ENCODE measurements at places on chromosomes 7 and 10.

DNA sequence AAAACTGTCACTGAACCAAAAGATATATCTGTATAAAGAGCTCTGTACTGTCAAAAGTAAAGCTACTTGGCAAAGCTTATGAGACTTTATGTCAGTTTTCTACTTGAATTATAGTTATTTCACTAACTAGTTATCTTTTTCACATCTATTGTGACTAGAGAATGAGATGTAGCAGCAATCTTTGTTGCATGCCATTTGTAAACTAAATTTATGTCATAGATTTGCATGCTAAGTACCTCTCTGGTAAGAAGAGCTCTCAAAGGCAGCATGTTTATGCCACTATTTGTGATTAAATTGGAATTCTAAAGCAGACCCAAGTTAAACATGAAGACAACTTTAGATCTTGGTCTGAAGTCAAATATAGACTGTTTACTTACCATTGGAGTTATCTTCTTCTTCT is 300.6 kb downstream of the CNTNAP2 start:
- no peak for DNase-seq

- no peak for DNase-seq
Observed at GRCh38 chr7:117962366-117962994, 89.2 kb upstream of the CTTNBP2 start.

DNA sequence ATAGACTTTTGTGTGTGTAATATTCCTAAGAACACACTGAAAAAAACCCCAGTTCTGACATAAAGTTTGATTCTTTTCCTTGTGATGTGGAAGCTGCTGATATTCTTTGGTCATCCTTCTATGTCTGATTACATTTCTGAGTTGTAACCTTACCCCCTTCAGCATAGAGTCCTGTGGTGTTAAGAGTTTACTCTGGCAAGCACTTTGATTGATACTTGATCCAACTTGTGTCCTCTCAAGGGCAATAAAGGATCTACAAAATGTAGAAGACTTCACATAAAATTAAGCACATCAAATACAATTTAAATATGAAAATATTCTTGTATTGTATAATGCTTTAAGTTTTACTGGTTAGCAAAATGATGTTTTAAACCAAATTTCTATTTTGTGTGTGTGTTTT is 221.7 kb upstream of the DKK1 start:
- no peak for DNase-seq

GRCh38 chr7:25059576-25059975 is 65.5 kb downstream of the CYCS start:
- no peak for DNase-seq

GRCh38 chr10:96341219-96342182 is 17.3 kb downstream of the OPALIN start:
- DNase-seq, result no peak

- peak; percentile 23 for DNase-seq
Observed at GRCh38 chr7:116524609-116525297, at the start of gene CAV1. Gene CAV1, plus strand, starts transcription at chr7:116525036. Its CDS starts 27 bp downstream, at chr7:116525063.

- DNase-seq, result no peak
Observed at GRCh38 chr7:24828891-24829661, 71.8 kb upstream of the GSDME start.

DNA sequence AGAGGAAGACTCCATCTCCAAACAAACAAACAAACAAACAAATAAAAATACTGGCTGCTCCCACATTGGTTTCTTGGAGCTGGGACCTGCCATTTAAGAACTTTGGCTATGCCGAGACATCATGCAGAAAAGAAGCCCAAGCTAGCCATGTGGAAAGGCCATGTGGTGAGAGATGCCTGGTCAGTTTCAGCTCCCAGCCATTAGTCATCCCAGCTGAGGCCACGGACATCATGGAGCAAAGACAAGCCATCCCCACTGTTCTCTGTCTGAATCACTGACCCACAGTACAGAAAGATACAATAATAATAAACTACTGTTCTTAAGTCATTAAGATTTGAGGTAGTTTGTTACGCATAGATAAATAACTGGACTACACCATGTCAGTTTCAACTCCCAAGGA is 70.0 kb upstream of the PCBD1 start:
- DNase-seq, result no peak

DNA sequence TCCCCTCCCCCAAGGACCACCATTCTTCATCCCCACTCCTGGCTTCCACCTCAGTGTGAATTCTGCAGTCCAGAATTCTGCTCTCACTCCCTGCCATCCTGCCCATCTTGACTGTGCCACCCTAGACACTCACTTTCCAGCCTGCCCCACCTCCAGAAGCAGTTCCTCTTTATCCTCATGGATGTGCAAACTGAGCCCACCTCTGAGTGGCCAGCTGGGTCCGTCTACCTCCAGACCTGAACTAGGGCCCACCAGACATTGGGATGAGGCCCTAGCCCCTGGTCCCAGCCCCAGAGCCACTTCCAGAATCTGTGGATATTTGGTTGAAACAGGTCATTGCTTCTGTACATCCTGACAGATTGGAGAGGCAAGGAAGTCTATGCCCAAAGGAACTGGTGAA is 58.5 kb downstream of the GRID1 start:
- DNase-seq, result no peak

- no peak for DNase-seq
Observed at GRCh38 chr7:85770332-85770731, 583.5 kb upstream of the SEMA3D start.

GRCh38 chr10:122042836-122043235 is 53.9 kb downstream of the TACC2 start:
- DNase-seq, result no peak

DNA sequence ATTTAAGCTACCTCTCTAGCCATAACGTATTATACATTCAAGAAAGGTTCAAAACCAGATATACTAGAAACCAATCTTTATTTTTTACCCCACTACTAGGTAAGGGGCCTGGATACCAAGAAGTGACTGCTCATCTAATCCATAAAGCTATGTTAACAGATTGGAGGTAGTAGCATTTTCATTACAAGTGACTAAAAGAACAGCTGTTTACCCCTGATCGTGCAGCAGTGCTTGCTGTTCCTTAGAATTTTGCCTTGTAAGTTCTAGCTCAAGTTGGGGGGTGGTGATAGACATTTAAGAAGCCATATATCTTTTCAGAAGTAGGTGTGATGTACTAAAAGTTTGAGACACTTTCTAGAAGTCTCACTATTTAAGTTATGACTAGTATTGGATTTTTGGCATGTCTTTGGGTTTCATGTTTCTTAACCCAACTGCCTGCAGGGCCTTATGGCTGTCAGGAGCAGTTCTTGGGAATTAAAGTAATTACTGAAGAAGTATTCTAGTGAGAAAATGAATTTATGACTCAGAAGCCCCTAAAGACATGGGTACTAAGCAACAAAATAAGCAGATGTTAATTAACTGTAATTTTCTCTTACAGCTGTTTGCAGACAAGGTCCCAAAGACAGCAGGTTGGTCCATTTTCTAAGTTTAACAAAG is 2.3 kb downstream of the PPIA start:
- DNase-seq, result peak; percentile 46

DNA sequence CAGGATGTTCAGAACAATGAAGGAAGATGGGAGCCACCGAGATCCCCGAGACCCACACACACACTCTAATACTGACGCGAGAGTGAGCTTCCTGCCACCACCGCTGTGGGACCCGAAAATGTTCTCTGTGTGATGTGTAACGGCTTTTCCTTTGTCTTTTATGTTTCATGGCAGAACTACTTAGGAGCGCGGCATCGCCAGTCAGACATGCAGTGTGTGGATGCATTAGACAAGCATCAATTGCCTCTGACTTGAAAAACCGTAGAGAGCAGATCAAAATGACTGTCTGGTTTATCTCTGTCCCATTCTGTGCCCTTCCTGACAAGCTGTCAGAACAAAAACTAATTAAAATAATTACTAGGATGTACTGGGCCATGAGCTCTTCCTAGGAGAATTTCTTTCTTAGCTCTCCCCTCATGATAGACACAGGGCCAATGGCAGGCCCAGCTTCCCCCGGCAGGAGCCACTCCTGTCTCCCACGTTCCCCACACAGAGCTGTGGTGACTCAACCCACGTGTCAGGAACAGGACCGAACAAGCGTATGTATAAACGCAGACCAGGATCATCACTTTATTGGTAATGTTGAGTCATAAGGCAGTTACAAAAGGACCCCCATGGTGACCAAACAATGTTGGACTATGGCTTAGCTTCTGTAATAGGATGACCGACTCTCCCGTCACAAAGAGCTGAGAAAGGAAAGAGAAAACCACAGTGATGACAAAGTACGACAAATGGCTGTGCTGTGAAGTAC is 705.0 kb downstream of the PARD3 start:
- DNase-seq, result no peak

- no peak for DNase-seq
Observed at GRCh38 chr7:132169730-132170129, 406.5 kb downstream of the PLXNA4 start.

- no peak for DNase-seq
Observed at GRCh38 chr7:68929781-68930261, 668.5 kb upstream of the AUTS2 start.

DNA sequence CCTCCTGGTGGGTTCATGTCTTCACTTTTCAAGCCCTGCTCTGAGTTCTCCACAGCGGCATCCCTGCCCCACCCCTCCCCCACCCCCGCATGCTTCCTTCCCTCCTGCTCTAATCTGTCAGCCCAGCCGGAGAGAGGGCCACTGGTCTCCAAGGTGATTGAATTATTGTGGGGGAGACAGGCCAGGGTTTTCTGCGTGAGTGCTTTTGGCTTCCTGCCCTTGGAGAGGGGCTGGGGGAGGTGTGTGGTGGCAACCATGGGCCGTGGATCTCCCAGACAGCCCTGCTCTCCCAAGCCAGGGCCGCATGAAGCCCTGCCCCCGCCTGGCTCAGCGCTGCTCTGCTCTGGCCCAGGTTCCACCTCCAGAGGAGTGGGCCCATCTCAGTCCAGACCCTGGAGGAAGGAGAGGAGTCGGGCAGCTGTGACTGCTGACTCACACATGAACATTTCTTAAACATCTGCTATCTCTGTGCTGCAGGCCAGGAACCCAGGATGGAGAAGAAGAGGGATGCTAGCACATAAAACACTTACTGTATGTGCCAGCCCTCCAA is 109.9 kb downstream of the ZMIZ1 start:
- DNase-seq, result no peak

- DNase-seq, result no peak
Observed at GRCh38 chr7:35714862-35715261, 19.9 kb upstream of the HERPUD2 start.

GRCh38 chr7:116257156-116257555 is 46.8 kb downstream of the TES start:
- no peak for DNase-seq

DNA sequence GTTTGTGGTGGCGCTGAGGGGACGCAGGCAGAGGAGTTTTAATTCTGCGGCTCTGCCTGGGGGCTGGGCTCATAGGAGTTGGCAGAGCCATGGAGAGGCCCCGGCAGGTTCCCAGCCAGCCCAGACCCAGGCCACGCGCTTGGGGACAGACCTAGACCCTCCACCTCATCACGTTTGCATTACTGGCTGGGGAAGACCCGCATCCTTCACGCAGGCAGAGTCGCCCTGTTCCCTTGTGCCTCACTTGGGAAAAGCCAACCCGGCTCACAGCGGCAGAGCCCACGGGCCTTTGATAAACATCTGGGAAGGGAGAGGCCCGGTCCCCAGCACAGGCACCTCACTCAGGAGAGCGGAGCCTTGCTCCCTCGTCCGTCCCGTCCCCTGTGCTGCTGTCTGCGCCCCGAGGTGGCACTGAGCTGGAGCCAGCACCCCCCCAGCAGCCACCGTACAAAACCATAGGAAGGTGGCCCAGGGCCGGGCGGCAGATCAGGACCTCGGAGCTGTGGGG is 112.8 kb downstream of the CYTH3 start:
- no peak for DNase-seq

GRCh38 chr7:2172311-2173188 is 60.2 kb downstream of the MAD1L1 start:
- DNase-seq, result no peak

Measured in CD4-positive, alpha-beta T cell treated with Interleukin-4 for 4 hours (primary cell).